GM23248 (cell line): ENCODE measurements at places on chromosomes 11 and 22. TPM values are rescaled to one million over a fixed set of nuclear protein-coding genes. Genes with fewer than 3 reads are reported as not detected.

DNA sequence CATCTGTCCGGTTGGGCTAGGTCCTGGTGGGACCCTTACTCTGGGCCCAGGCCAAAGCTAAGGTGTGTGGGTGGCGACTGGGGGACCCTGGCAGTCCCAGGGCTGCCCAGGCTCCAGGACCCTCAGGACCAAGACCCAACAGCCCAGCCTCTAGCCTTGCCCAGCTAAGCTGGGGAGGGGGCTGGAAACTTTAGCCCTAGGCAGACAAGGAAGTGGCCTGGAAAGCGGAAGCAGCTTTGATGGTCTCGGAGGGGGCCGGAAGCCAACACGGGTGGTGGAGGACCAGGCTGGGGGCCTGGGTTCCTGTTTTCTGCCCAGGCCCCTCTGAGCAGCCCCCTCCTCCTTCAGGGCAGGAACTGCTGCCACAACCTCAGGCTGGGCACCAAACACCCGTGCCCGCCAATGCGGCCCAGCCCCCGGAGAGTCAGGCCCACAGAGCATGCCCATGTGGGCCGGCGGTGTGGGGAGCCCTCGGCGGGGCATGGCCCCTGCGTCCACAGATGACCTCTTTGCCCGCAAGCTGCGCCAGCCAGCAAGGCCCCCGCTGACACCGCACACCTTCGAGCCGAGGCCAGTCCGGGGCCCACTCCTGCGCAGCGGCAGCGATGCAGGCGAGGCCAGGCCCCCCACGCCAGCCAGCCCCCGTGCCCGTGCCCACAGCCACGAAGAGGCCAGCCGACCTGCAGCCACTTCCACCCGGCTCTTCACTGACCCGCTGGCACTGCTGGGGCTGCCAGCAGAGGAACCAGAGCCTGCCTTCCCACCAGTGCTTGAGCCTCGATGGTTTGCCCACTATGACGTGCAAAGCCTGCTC lies 2.8 kb downstream of the SIPA1 start:
- DNase-seq: no peak

GRCh38 chr11:1121813-1122663 lies 35.7 kb upstream of the MUC5AC start:
- DNase-seq: peak; percentile 36

DNA sequence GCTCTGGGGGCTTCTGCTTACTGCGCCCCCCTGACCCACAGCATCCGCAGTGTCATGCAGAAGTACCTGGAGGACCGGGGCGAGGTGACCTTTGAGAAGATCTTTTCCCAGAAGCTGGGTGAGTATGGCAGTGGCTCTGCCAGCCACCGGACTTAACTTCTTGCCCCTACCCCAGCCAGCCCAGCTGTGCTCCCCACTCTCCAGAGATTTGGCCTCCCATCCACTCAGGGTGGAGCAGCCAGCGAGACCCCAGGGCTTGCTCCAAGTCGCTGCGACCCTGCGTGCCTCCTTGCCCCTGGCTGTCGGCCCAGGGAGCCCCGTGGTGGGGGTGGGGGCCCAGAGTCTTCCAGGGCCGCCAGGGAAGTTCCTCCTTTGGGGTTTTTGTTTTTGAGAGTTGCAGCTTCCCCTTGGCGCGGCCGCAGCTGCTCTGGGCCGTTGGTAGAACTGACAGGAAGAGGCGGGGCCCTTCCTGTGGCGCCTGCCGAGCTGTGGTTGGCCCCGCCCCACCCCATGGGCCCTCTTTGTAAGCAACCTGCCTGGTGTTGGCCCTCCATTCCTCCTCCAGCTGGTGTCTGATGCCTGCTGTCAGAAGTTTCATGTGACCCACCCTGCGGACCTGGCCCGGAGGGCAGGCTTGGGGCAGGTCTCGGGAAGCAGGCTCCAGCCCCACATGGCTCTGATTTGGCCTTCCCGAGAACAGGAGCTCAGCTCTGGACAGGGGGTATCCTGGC lies 11.1 kb downstream of the GRK2 start:
- peak; percentile 88 for DNase-seq

- DNase-seq: no peak
Measured at GRCh38 chr11:134592391-134592990, 180.4 kb upstream of the B3GAT1 start.

Gene HSPA8
- total RNA-seq: 2,043 and 2,414 TPM in 2 replicates

- DNase-seq: no peak
Measured at GRCh38 chr22:49783926-49784629, 43.6 kb downstream of the BRD1 start.

Gene FBLN1
- total RNA-seq: 107 and 137 TPM in 2 replicates

- DNase-seq: no peak
Measured at GRCh38 chr11:69241844-69242243, 52.1 kb upstream of the MYEOV start.

Gene ACTN3
- total RNA-seq: not detected in 2 replicates

Gene DENND6B
- total RNA-seq: 3.3 and 5.7 TPM in 2 replicates

GRCh38 chr11:59918480-59918879 lies 19.8 kb upstream of the OOSP1 start:
- DNase-seq: peak; percentile 82

GRCh38 chr11:94297985-94298576 lies 6.3 kb upstream of the IZUMO1R start:
- peak; percentile 12 for DNase-seq

DNA sequence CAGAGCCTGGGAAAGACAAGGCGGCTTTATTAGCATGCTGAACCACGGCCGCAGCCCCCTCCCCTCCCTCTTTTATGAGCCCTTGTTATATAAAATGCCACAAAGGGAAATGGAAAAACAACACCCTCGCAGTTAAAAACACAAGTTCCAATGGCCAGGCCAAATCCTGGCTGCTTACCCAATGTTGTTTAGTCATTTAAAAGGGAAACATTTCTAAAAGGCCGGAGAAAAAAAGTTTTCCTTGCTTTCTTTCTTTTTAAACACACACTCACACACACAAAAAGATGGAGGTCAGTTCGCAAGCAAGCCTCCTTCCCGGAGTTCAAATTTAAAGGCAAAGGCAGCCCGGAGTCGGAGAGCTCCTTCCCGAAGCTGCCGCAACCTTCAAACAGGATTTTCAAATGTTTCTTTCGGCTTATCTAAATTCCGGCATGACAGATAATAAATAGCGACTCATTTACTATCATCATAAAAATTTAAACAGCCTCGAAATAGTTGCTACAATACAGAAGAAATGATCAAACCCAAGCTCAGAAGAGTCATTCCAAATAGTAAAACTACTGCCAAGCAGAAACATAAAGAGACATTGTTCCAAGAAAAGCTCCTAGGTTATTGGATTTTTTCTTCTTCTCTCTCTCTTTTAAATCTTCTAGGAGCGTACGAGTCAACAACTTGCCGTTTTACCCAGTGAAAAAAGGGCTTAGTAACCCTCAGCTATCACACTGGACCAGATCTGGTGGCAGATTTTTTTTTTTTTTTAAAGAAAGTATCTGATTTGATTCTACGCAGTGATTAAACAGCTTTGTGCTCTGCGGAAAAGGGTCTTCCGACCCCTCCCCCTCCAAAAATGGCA lies 3.5 kb downstream of the PHF21B start:
- DNase-seq: peak; percentile 6

DNA sequence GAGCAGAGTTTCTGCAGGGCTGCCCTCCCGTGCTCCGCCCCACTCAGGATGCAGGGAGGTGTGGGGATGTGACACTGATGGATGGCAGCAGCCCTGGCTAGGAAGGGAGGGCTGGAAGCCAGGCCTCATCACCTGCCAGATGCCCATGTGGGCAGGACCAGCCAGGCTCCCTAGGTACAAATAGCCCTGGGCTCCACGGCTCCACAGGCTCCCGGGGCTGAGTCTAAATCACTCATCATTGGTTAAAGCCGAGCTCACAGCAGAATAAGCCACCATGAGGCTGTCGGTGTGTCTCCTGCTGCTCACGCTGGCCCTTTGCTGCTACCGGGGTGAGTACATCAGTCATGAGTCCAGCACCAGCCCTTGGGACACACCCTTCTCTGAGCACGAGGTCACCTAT lies at the start of gene SCGB1D1:
SCGB1D1 (plus strand) TSS at position 206 of the 400 bp plus-strand sequence; CDS start at position 275, 69 bp downstream.
- DNase-seq: no peak

DNA sequence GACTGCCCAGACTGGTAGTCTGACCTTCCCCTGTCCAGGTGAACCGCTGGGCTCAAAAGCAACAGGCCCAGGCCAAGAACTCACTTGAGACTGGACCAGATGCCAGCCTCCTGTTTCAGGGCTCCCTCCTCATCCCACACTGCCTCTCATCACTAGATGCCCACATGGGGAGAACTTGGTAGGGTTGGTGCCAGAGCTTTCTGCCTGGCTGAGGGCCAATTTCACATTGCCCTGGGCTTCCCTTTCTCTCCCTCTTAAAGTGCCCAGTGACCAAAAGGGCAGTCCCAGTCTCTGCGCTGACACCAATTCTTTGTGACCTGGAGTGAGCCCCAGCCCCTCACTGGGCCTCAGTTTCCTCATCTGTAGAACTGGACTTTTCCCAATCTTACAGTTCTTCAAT lies 41.7 kb downstream of the C11orf58 start:
- no peak for DNase-seq

DNA sequence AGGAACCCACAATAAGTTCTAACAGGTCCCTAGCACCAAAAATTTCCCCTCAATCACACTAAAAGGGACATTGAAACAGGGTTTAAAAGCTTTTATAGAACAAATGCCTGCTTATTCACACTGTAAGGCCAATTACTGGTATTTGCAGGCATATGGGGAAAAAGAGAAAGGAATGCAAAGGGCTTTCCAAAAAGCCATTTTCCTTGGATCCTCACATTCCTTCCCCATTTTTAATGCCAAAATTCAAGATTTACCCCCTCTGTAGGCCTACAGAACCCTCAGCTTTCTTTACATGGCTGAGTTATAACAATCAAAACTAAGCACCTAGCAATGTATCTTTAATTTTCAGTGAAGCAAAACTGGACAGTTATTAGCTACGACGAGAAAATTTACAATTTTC lies 102.0 kb downstream of the SBF2 start:
- no peak for DNase-seq

DNA sequence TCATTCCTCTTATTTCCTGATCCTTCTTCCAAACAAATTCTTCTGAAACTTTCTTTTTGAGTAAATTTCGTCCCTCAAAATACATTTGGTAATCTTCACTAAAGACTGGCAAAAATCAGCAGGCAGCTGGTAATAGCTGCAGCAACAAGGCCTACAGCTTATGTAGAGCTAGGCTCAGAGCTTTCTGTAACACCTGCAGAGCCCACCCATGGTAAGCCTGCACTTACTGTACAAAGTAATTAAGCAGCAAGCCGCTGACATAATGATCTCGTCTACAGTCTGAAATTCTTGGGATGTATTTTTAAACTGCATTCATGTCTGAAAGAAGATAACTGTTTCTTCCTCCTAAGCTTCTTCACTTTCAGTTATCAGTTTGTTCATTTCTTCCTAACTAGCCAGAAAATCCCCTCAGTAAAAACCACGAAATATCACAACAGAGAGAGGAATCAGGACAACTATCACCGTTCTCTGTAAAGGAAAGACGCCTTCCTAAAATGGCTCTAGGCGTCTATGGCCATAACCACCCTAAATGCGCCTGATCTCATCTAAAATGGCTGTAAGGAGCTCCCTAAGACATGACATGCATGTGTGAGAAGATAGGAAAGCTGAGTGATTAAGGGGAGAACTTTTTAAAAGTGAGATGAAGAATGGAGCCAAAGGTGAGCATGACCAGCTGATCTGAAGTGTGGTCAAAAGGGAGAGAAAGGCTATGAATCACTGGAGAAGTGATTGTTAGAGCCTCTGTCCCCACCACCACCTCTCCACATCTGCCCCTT lies 56.2 kb downstream of the DENND5A start:
- DNase-seq: no peak

Gene THAP7
- 19.5 and 27.5 TPM in 2 replicates for total RNA-seq

DNA sequence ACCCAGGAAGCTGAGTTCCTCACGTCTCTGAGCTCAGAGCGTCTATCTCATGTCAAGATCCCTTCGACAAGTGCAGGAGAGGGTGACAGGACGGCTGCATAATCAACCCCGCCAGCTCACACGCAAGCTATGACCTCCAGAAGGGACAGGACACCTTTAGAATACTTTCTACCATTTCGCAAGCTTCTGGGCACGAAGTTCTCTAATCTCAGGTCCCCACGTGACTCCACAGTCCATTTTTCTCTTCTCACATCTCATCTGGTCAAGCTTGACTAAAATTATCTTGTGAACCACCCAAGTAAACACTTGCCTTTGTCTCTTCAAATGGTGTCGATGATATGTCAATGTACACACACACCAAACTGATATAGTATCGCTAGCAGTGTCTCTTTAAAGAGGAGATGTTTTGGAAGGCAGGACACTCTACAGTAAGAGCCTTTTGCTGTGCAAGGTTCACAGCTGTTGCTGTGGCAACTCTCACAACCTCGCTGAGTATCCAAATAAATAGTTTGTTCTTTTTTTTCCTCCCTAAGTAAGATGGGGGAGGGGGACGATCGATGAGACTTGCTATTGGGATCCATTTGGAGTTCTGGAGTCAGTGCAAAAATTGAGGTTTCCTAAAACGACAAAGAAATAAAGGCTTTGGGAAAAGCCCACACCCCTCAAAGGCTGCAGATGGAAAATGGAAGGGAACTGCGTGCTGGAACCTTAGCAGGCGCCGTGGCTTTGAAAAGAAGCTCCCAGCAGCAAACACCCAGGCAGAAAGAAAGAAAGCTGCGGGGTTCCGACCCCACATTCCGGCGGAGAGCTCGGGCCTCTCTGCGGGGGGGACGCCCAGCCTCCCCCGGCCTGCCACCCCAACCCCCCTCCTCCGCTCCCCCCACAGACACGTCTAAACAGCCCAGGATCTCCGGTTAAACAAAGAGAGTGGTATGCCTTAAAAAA lies 215.4 kb upstream of the UBASH3B start:
- peak; percentile 72 for DNase-seq

- peak; percentile 98 for DNase-seq
Measured at GRCh38 chr11:130413405-130414106, 14.9 kb downstream of the ADAMTS8 start.

DNA sequence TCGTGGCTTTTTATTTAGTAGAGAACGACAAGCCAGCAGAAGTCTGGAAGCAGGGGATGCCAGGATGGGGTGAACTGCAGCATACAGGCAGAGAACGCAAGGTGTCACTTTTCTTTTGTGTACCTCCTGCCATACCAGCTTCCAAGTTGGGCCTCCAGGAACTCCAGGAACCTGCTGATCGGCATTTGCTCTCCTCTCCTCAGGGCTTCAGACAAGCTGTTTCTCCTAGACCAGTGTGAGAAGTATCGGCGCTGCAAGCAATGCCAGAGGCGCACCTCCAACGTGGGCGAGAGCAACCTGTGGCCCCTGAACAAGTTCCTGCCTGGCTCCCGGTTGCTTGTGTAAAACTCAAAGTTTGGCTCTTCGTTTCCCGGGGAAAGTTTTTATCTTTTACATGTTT lies 47.7 kb downstream of the CCDC81 start:
- DNase-seq: no peak

Gene SLC22A8
- not detected in 2 replicates for total RNA-seq

DNA sequence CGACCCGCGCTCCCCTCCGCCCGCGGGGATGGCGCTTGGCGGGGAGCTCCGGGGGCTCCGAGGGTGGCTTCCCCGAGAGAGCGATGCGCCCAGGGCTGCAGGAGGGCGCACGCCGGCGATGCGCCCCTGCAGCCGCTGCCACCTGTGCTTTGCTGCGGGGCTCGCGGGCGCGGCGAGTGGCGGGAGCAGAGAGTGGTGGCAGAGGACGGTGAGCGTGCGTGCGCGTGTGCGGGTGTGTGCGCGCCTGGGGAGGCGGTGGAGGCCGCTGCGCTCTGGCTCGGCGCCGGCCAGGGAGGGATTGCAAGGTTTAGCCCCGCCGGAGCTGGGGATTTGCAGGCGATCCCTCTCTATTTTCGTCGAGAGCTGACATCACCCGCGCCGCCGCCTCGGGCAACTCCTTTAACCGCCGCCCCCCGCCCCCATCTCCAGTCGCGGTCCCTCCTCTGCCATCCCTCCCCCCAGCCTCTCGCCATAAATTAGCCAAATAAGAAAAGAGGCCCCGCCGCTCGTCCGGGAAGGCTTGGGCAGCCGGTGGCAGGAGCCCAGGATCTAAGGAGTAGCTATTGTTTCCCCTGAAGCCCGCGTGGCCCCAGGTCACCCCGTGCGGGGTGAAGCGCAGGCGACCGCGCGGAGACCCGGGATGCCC lies at the start of gene SLC1A2:
SLC1A2 (minus strand) TSS at position 375 of the 646 bp plus-strand sequence. CDS start 592 bp downstream, outside the sequence.
- peak; percentile 71 for DNase-seq

Gene LUZP2
- not detected in 2 replicates for total RNA-seq
